ENCODE measurements at places on chromosomes 4 and X. TPM values are rescaled to one million over a fixed set of nuclear protein-coding genes. Genes with fewer than 3 reads are reported as not detected.

GRCh38 chr4:113384600-113384999, 335.1 kb downstream of the ANK2 start:
- H3K36me3 ChIP-seq: no peaks in the 10 kb centered on the region
- peak overlapping the region; percentile 64 for H3K27ac ChIP-seq
- H3K4me1 ChIP-seq: peaks cover 32% of the 10 kb centered on the region
- DNase-seq: peak; percentile 18
- H3K4me3 ChIP-seq: no peak overlapping the region

DNA sequence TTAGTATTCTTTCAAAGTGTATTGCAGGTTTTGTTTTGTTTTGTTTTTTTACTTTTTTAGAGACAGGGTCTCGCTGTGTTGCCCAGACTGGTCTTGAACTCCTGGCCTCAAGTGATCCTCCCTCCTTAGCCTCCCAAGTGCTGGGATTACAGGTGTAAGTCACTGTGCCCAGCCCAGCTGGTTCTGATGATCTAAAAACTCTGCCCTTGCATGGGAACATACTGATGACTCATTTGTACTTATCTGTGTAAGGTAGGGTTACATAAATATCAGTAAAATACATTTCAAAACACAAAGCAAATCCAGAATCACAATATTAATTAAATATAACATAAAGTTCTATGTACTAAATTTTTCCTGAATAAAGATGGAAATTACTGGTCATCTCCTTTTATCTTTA, 7.4 kb upstream of the SLC9B1 start:
- DNase-seq: no peak
- no peak overlapping the region for H3K27ac ChIP-seq
- peaks cover 9% of the 10 kb centered on the region for H3K4me1 ChIP-seq

DNA sequence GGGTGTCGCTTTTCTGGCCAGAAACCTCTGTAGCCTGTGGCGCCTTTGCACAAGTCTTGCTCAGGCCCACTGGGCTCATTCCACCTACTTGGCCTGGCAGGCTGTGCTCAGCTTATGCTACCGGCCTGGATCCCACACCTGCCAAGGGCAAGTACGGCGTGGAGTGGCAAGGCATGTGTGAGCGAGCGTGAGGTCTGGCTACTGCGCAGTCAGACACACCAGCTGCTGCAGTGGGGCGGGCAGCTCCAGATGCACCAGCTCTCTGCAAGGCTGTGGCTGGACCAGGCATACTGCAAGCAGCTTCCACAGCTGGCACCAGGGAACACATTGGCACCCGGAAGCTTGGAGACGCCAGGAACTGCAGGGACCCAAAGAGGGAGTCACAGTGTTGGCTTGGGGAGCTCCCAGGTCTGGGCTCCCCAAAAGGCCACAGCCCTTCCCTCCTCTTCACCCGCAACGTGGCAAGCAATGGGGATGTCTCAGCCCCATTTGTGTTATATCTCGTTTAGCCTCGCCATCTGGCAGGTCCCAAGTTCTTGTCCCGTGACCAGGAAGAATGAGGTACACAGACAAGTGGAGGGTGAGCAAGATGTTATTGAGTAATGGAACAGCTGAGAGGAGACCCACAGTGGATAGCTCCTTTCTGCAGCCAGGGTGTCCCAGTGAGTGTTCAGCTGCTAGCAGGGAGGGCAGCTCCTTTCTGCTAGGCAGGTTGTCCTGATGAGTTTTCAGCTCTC, 3.8 kb upstream of the FBXW7 start:
- no peaks in the 10 kb centered on the region for H3K27me3 ChIP-seq
- H3K36me3 ChIP-seq: peaks cover 21% of the 10 kb centered on the region
- H3K27ac ChIP-seq: peak overlapping the region; percentile 59
- H3K4me1 ChIP-seq: peaks cover 36% of the 10 kb centered on the region

GRCh38 chrX:68252664-68253063, 180.6 kb downstream of the OPHN1 start:
- no peaks in the 10 kb centered on the region for H3K4me1 ChIP-seq
- H3K4me3 ChIP-seq: no peak overlapping the region
- no peaks in the 10 kb centered on the region for H3K27me3 ChIP-seq
- no peak for DNase-seq
- H3K36me3 ChIP-seq: no peaks in the 10 kb centered on the region

DNA sequence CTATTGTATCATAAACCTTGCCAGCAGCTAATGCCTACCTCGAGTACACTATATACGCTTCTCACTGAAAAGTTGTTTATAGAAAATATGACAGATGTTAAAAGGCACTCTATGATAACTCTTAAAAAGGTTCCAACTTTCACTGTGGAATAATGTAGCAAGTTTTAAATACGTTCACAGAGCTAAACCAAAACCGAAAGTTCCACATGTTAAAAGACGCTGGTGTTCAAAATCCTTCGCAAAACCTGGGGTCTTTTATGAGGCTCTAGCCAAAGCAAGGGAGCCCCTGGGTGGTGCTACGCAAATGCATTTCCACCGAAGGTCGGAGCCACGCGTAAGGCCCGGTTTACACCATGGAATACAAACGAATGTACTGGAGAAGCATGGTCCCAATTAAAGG, 103.7 kb upstream of the TENM3 start:
- no peak overlapping the region for H3K4me3 ChIP-seq
- peaks cover 18% of the 10 kb centered on the region for H3K4me1 ChIP-seq
- DNase-seq: no peak
- H3K36me3 ChIP-seq: no peaks in the 10 kb centered on the region
- peaks cover 57% of the 10 kb centered on the region for H3K27me3 ChIP-seq

- DNase-seq: no peak
- H3K27me3 ChIP-seq: no peaks in the 10 kb centered on the region
- H3K27ac ChIP-seq: no peak overlapping the region
- no peaks in the 10 kb centered on the region for H3K4me1 ChIP-seq
- H3K4me3 ChIP-seq: no peak overlapping the region
Measured at GRCh38 chrX:71815121-71815905, 52.2 kb downstream of the CXorf49B start.

- peaks cover 17% of the 10 kb centered on the region for H3K4me1 ChIP-seq
- DNase-seq: no peak
- peaks cover 6% of the 10 kb centered on the region for H3K36me3 ChIP-seq
Measured at GRCh38 chr4:6891436-6892170, 18.0 kb upstream of the TBC1D14 start.

DNA sequence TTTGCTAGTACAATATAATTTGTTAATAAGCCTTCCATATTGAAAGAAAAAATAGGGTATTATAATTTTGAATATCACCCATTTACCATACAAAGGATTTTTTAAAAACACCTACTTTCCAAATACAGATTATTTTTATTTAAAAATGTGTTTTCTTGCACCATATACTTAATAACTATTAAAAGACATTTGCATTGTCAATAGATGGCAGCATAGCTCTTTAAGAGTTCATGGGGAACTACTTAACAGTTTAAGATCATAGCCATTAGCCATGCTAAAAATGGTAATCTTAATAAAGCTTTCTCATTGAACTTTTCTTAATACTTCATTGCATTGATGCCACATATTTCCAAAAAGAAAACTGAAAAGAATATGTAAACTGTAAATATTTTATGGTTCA, 1995.9 kb downstream of the C4orf33 start:
- no peaks in the 10 kb centered on the region for H3K27me3 ChIP-seq
- H3K4me3 ChIP-seq: no peak overlapping the region
- H3K36me3 ChIP-seq: no peaks in the 10 kb centered on the region
- no peaks in the 10 kb centered on the region for H3K4me1 ChIP-seq
- H3K27ac ChIP-seq: no peak overlapping the region

- no peaks in the 10 kb centered on the region for H3K4me1 ChIP-seq
- no peak for DNase-seq
- no peaks in the 10 kb centered on the region for H3K27me3 ChIP-seq
- no peak overlapping the region for H3K27ac ChIP-seq
- no peaks in the 10 kb centered on the region for H3K36me3 ChIP-seq
Measured at GRCh38 chrX:81708487-81708886, 506.6 kb downstream of the SH3BGRL start.

GRCh38 chr4:22554670-22555069, 38.8 kb upstream of the ADGRA3 start:
- H3K27me3 ChIP-seq: no peaks in the 10 kb centered on the region
- no peak overlapping the region for H3K27ac ChIP-seq
- no peaks in the 10 kb centered on the region for H3K36me3 ChIP-seq
- H3K4me3 ChIP-seq: no peak overlapping the region

DNA sequence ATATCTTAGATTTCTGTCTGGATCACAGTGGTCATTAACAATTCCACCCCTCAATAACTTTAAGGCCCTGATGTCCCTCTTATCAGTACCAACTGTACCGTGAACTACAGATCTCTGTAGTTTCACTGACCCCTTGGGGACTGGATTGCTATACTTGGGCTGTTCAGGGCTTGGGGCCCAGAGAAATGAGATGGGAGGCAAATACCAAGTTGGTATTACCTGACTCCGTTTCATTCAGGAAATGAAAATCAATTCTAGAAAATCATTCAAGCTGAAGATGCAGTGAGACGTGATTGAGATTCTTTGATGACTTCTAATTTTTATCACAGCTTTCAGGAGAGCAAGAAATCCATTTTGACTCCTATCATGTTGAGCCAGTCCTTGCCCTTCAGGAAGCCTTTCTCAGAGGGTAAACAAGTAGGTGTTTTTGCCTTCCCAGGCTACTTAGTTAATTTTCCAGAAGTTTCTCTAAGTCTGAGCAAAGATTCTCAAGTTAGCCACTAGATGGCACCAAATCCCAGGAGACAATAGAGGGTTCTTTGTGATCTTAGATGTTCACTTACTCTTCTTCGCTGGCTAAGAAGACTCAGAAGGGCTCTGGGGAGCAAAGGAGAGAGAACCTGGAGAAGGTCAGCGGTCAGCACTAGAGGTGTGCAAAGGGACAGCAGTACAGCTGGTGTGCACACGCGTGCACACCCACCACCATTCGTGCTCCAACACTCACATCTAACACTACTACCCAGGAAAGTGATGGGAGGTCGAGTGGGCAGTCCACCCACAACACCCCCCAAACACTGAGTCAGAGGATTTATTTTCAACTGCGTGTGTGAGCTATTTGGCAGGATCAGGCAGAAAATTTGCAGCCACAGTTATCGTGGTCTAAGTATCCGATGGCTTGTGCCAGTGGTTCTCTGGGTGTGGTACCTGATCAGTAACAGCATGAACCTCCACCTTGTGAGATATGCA, 7.4 kb downstream of the HNRNPH2 start:
- H3K36me3 ChIP-seq: peaks cover 13% of the 10 kb centered on the region
- peak; percentile 30 for DNase-seq
- no peaks in the 10 kb centered on the region for H3K27me3 ChIP-seq

DNA sequence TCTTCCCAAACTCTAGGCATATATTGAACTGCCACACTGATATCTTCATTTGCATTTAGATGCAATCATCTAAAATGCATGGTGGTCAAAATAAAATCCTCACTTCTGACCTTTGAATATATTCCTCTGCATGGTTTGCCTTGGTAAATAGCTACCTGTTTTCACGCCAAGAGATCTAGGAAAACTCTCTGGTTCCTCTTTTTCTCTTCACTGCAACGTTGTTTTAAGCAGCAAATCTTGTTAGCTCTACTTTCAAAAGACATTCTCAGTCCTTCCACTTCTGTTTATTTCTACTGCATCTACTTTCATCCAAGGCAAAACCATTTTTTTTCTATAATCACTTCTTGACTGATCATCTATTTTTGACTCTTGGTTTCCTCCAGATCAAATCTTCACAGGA, 1001.6 kb upstream of the GRID2 start:
- H3K27me3 ChIP-seq: no peaks in the 10 kb centered on the region
- DNase-seq: no peak
- no peaks in the 10 kb centered on the region for H3K36me3 ChIP-seq
- no peaks in the 10 kb centered on the region for H3K4me1 ChIP-seq
- H3K27ac ChIP-seq: no peak overlapping the region

Gene STARD8
- total RNA-seq: 0.07 TPM

Gene VEGFC
- not detected for total RNA-seq

Gene IGSF1
- not detected for total RNA-seq

Gene DUSP9
- not detected for total RNA-seq

Gene RTL3
- not detected for total RNA-seq

Gene CYBB
- not detected for total RNA-seq

Gene DRD5
- not detected for total RNA-seq
